ENCODE measurements at places on chromosomes 1 and 21. TPM values are rescaled to one million over a fixed set of nuclear protein-coding genes. Genes with fewer than 3 reads are reported as not detected.

DNA sequence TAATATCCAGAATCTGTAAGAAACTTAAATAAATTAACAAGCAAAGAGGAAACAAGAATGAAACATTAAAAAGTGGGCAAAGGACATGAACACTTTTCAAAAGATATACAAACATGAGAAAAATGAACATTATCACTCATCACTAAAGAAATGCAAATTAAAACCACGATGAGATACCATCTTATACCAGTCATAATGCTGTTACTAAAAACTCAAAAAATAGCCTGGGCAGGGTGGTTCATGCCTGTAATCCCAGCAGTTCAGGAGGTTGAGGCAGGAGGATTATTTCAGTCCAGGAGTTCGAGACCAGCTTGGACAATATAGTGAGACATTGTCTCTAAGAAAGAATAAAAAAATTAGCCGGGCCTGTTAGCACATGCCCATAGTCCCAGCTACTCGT is 6.1 kb downstream of the ZNF124 start:
- no peak for DNase-seq

- DNase-seq, result no peak
Measured at GRCh38 chr1:40981691-40982448, 2.4 kb downstream of the CTPS1 start.

DNA sequence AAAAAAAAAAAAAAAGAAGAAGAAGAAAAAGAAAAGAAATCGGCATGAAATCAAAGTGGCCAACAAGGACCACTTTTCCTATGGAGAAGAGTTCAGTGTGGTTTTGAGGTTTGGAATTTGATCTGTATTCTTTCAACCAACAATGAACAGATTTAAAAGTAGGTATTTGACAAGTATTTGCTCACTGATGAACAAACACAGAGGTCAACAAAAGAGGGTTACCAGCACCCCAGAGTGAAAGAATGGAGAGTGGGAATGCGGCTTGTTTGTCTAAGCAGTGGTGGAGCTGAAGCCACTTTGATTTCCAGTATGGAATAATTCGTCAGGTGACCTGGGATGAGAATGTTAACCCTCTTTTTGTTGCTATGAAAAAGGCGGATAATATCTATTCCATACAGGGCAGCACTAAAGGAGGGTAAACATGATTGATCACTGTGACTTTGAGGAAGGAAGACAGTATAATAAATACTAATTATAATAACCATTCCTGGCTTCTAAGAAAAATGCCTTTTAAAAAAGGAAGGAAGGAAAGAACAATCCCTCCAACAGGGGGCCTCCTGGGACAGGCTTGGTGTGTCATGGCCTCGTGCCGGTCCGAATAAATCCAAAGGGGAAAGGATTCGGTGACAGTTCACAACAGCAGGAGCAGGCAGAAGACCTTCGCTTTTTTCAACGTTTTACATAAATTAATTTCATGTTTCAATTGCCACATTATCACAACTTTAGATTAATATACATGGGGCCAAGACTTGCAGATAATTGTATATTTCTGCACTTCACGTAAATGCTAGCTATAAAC is 37.2 kb upstream of the SIM2 start:
- DNase-seq, result no peak

DNA sequence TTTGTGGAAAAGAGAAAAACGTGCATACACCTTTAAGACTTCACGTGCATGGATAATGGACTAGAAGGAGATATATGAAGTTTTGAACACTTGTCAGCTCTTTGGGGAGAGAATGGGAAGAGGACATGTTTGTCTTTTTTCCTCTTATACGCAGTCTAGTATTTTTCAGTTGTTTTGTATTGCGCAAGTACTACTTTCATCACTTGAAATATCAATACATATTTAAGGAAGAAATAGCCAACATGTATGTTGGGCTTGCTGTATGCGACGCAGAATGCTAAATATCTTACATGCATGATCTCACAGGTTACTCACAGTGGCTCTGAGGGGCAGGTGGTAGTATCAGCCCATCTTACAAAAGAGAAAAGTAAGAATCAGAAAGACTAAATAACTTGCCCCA is 176.5 kb upstream of the RUNX1 start:
- DNase-seq, result no peak

DNA sequence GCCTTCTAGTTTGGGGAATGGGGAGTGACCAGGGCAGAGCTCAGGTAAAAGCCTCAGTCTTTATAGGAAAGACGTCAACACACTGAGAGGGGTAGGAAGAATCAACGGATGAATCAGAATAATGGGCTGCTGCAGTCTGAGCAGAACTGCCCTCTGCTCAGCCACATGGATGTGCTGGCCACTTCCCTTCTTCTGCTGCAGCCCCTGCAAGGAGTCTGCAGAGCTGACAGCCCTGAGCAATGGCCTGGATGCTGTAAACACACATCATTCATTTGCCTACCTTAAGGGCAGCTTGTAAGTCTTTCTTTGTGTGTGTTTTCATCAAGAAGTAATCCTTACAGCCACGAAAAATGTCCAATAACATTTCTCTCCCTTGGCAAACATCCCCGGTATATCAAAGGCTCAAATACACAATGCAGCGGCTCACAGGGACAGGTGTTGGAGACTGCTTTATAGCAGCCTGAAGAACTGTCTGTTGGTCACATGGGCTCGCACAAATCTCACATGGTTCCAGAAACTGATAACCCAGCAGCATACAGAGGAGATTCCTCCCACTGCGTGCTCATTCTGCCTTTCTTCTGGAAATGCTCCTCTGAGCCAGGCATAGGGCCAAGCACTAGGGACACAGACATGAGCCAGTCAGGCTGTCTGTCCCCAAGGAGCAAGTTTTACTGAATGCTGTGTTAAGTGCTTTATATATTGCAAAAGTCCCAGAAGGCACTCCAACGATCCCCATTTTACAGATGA is 110.1 kb downstream of the HMGB4 start:
- DNase-seq, result no peak

DNA sequence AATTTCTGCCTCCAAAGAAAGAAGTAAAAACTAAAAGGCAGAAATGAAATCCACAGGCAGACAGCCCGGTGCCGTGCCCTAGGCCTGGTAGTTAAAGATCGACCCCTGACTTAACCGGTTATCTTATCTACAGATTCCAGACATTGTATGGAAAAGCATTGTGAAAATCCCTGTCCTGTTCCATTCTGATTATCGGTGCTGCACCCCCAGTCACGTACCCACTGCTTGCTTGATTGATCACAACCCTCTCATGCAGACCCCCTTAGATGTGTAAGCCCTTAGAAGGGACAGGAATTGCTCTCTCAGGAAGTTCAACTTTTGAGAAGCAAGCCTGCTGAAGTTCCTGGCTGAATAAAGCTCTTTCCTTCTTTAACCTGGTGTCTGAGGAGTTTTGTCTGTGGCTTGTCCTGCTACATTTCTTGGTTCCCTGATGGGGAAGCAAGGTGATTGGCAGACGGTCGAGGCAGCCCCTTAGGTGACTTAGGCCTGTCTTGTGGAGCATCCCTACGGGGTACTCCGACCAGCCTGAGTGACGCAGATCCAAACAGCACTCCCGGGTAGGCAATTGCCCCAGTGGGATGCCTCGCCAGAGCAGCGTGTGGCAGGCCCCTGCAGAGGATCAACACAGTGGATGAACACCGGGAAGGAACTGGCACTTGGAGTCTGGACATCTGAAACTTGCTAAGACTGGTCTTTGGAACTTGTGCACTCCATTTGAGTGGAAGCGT is 111.2 kb upstream of the PPM1J start:
- no peak for DNase-seq

DNA sequence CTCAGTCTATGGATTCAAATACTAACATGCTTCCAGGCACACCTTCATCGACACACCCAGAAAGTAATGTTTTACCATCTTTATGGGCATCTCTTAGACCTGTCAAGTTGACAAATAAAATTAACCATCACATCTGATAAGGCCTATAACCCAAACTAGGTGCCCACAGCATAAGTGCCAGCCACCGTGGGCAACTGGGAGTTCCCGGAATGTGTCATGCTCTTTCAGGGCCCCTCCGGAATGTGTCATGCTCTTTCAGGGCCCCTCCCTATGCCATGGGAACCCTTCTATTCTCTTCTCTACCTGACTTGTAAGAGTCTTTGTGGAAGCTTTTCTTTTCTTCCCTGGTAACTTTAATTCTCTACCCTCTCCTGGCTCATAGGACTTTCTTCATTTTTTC is 26.6 kb downstream of the KRTAP24-1 start:
- no peak for DNase-seq

GRCh38 chr1:235648954-235649367 is 623 bp downstream of the GNG4 start:
- DNase-seq, result peak; percentile 60

DNA sequence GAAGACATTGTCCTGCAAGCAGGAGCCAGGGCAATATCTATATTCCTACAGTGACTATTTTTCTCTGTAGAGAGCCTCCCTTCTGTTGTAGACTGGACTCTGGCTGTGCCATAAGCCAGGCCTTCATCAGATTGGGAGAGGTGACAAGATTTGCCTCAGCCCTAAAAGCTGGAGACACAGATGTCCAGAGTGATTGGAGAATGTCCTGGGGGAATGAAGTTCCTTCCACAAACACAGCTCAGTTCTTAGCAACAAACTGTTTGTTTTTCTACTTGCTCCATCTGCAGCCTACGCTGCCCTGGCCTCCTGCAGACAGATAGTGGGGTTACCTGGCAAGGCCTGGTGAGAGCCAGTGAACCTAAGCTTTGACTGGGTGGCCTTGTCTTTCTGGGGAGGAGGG is 29.9 kb upstream of the SNX27 start:
- no peak for DNase-seq

- no peak for DNase-seq
Measured at GRCh38 chr1:108597041-108597440, 37.1 kb downstream of the EEIG2 start.

DNA sequence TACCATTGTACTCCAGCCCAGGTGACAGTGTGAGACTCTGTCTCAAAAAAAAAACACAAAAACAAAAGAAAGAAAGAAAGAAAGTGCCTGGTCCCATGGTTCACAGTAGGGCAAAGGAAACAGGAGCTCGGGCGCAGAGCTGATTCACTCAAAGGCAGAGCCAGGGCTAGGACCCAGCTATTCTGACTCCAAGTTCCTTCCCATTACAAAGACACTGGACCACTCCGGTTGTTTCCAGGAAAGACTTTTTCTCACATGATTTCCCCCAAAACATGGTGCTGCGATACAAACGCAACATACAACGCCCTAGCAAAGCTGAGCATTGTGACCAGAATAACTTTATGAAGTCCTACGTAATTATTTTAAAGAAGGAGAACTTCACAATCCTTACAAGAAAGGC is 10.7 kb downstream of the ABCG1 start:
- DNase-seq, result no peak

CNKSR1 gene
- total RNA-seq, result 3.5 TPM

DNA sequence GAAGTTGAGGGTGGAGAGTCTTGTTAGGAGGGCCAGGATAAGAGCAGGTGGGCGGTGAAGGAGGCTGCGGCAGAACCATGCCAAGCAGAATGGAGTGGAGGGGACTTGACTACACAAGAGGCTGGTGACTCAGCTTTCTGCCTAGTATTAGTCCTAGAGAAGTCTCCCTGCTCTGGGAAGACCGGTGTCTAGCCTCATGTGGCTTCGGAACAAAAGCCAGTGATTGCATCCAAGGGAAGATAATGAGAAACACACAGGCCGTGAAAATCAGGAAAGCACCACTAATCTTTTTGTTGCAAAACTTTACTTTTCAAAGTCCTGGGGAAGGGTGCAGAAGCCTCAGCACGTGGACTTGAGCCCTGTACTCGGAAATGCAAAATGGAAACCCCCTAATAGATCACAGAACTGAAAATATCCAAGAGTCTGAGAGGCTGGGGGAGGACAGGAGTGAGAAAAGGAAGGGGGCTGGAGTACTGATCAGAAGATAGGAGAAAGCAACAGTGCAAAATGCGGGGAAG is 31.4 kb downstream of the DDR2 start:
- no peak for DNase-seq

GRCh38 chr1:202659541-202659940 is 50.7 kb downstream of the SYT2 start:
- no peak for DNase-seq

GRCh38 chr1:8161546-8162105 is 135.5 kb upstream of the ERRFI1 start:
- DNase-seq, result no peak

DNA sequence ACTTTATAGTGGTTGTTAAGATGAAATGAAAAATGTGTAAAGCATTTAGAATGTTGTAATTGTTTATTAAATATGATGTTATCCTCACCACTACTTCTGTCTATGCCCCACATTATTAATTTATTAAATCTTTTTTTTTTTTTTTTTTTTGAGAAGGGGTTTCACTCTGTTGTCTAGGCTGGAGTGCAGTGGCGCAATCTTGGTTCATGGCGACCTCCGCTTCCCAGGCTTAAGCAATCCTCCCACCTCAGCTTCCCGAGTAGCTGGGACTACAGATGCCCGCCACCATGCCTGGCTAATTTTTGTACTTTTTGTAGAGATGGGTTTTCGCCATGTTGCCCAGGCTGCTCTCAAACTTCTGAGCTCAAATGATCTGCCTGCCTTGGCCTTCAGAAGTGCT is 7.5 kb downstream of the KCNA10 start:
- DNase-seq, result no peak

DNA sequence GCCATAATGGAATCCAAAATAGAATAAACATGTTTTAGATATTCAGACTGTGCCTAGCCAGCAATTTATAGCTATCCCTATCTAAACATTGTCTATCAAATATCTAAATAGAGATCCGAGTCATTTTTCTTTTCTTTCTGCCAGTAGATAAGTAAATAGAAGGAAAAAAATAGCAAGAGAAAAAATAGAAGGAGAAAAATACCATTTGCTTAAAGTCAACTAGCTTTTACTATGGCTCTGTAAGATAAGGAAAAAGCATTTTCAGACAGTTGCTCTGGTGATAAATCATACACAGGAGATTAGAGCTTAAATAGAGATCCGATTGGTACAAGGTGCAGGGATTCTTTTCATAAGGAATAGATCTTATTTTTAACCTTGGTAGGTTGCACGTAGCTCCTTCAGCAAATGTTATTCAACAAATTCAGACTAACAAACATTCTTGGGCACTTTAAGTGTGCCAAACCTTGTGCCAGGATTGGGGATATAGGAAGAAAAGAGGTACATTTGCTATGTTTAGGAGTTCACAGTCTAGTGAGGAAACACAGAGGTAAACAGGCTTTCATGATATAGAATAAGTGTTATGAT is 70.1 kb upstream of the CCDC190 start:
- DNase-seq, result no peak

- DNase-seq, result no peak
Measured at GRCh38 chr21:28124541-28124940, 868.1 kb downstream of the LTN1 start.

GRCh38 chr1:10267921-10268320 is 57.6 kb downstream of the KIF1B start:
- no peak for DNase-seq

All from activated naive CD4-positive, alpha-beta T cell treated with anti-CD3 and anti-CD28 coated beads, Interleukin-2, amount 50 U/mL, for 72 hours (primary cell).